Astrocyte (in vitro differentiated cells and primary cell): ENCODE measurements at places on chromosomes 12 and 14.

DNA sequence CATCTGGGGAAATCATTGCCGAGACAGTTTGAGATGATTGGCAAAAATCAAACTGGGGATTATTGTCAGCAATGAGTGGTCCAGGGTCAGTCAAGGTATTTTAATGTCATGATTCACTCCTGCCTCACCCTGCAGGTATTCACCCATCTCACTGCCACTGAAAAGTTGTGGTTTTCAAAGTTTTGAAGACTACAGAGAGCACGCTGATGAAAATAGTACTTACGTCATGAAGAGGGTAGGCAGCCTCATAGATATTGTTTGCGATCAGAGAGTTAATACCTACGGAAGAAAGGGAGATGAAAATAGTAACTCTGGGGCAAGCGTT, 138.0 kb downstream of the ANO2 start:
- DNase-seq, result peak; percentile 85

GRCh38 chr12:126069549-126070165, 1004.4 kb downstream of the AACS start:
- DNase-seq, result peak; percentile 46

- DNase-seq, result no peak
These were observed 6.3 kb downstream of the FRS2 start for GRCh38 chr12:69476276-69477017.

DNA sequence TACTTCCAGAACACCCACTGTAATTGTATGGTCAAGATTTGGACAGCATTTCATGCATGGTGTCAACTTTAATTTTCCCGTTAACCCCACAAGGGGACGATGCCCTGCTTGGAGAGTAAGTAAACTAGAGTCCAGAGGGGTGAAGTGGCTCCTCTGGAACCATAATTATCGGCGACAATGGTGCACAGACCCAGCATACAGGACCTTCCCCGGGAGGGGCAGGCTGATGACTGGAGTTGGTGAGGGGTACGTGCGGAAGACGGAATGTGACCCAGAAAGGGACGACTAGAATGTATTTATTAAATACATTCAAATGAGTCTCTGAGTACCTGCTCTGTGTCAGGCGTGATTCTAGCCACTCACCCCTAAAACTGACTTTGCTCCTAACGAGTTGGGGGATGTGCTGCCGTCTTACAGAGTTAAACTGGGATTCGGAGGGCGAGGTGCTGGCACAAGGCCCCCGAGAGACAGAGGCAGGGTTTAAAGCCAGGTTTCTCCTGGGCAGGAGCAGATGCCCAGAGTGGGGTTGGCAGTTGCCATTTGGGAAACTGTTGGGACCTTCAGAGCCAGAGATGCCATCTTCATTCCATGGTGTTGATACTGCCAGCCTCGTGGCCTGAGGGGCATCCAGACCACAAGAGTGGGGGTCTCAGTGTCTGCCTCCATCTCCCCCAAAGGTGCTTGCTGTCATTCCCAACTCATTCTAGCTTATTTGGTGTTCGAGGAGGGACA, 10.9 kb downstream of the RTL1 start:
- DNase-seq, result no peak

- no peak for DNase-seq
These were observed 202.3 kb upstream of the G2E3 start for GRCh38 chr14:30356438-30357202.
